ENCODE measurements at places on chromosomes 13 and 19. TPM values are rescaled to one million over a fixed set of nuclear protein-coding genes. Genes with fewer than 3 reads are reported as not detected.

Gene ATP1A3
- total RNA-seq: under 0.01 TPM

Gene COX7A1
- total RNA-seq: 79.4 TPM

Gene ASF1B
- 12.6 TPM for total RNA-seq

Gene CARD8
- 20.0 TPM for total RNA-seq

Gene ITGBL1
- 634 TPM for total RNA-seq

Gene PIP5K1C
- 21.8 TPM for total RNA-seq

Gene SSC5D
- 12.8 TPM for total RNA-seq

Gene LIM2
- total RNA-seq: not detected

Gene EFNA2
- not detected for total RNA-seq

Gene IGFL2
- total RNA-seq: not detected

Gene SRRM5
- not detected for total RNA-seq

Gene PEG3
- total RNA-seq: 4.4 TPM

Gene ZNF534
- not detected for total RNA-seq

Gene RAB3A
- 6.6 TPM for total RNA-seq

Gene U2AF2
- 87.6 TPM for total RNA-seq

Gene TPTE2
- not detected for total RNA-seq

Gene MIR17HG
- 1.9 TPM for total RNA-seq

Gene CYP2A7
- total RNA-seq: not detected

Gene ERICH6B
- not detected for total RNA-seq

Gene LIG1
- 52.7 TPM for total RNA-seq

Gene ZNF560
- total RNA-seq: 0.06 TPM

Gene ELAVL3
- total RNA-seq: not detected

Measured in aortic smooth muscle cell (primary cell).